GF-D8 (cell line): ENCODE measurements at places on chromosomes 12 and 14.

DNA sequence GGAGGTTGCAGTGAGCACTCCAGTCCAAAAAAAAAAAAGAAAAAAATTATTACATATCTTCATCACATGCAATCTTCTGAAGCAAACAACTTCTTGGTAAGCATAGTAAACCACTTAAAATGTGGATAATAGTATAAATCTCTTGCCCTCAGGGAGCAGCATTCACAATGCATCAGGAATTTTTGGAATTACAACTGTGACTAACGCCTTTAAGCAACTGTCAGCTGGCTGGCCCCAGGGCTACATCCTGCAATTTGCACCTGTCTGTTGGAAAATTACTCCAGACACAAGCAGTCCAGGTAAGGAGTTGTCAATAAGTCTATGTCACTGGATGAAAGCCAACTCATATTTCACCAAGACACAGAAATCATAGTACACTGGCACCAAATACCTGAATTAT lies 5.5 kb upstream of the SLC7A7 start:
- no peak for DNase-seq

DNA sequence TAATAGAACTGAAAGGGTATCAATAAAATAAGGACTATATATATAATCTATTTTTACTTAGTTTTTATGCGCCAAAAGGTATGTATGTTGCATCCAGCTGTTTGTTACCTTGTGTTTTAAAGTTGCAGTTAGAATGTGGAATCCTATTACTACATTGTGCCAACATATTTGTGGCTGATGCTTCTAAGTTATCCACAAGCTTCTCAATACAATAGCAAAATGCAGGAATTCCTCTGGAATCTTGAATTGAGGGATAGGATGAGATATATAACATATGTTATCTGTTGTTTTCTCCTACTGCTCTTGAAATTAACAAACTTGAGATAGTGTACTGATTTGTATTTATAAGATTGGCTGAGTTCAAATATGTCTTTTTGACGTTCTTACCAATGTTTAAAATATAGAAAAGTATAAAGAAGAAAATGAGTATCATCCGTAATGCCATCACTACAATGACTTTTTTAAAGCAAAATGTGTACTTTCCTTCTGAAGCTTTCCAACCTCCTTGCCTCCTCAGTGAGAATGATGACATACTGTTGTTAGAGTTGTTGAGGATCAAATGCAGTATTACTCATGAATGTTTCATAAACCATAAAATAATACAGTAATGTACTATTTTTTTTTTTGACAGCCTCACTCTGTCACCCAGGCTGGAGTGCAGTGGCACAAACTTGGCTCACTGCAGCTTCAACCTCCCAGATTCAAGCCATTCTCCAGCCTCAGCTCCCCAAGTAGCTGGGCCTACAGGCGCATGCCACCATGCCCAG lies 6.6 kb downstream of the RAP1B start:
- no peak for DNase-seq

GRCh38 chr12:130115646-130116045 lies 46.6 kb upstream of the FZD10 start:
- DNase-seq = no peak

DNA sequence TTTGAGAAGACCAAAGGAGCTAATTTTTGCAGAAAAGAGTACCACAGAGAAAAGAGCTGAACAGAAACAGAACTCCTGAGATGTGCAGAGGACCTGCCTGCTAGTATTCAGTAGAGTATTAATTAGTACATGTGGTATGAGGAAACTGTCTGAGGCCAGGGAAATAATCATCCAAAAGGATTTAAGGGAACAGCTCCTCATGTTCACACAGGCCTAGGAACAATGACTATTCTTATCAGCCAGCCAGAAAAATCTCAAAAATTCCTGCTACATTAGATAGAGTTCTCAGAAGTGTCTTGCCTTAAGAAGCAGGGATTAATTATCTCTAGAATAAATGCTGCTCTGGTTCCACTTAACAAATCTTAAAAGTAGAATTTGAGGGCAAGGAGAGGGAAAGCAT lies 36.4 kb downstream of the PKP2 start:
- DNase-seq = no peak

- no peak for DNase-seq
Observed at GRCh38 chr12:119181202-119181601, 2.5 kb downstream of the HSPB8 start.

DNA sequence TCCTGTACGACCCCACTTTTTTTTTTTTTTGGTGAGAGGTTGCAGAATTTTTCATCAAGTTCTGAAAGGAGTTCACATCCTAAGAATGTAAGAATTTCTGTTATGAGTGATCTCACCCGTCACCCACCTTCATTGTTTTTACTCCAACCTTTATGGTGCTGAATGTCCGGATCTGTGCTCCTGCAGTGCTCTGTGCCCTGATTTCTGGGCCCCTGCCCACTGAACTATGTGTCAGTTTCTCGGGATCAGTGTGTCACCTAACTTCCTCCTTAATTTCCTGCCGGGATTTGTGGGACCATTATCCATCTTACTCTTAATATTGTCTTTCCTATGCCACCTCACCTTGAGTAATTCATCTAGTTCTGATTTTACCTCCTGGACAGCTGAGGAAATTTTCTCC lies 11.6 kb downstream of the RASSF8 start:
- DNase-seq = no peak

GRCh38 chr14:75711105-75711795 lies 50.2 kb downstream of the TTLL5 start:
- no peak for DNase-seq

DNA sequence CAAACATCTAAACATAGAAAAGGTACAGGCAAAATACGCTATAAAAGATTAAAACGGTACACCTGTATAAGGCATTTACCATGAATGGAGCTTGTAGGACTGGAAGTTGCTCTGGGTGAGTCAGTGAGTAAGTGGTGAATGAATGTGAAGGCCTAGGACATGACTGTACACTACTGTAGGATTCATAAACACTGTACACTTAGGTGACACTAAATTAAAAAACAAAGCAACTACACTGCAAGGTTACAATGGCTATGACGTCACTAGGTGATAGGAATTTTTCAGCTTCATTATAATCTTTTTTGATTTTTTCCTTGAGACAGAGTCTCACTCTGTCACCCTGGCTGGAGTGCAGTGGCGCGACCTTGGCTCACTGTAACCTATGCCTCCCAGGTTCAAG lies 269.2 kb downstream of the KSR2 start:
- DNase-seq = no peak

- DNase-seq = no peak
Observed at GRCh38 chr12:85527192-85527591, 247.2 kb downstream of the ALX1 start.

DNA sequence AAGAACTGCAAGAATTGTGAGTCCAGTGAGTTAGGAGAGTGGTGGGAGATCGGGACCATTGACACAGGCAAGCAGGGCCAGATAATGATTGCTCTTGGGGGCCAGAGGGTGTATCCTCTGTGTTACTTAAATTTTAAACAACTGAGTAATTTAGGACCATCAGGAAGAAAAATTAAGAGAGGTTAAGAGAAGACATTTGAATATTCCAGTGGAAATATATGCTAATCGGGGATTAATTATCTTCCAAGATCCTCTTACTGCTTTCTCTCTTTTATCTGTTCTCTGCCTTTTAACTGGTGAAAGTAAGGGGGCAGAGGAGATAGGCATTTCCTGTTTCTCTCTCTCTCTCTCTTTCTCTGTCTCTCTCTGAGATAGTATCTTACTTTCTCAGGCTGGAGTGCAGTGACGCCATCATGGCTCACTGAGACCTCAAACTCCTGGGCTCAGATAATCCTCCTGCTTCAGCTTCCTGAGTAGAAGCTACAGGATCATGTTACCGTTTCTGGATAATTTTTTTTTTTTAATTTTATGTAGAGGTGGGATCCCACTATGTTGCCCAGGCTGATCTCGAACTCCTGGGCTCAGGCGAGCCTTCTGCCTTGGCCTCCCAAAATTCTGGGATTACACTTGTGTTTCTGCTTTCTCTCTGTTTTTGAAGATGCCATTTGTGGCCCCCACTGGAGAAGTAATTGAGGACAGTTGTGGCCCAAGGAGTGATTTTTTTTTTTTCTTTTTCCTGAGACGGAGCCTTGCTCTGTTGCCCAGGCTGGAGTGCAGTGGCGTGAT lies 85.1 kb downstream of the DIP2B start:
- peak; percentile 64 for DNase-seq

DNA sequence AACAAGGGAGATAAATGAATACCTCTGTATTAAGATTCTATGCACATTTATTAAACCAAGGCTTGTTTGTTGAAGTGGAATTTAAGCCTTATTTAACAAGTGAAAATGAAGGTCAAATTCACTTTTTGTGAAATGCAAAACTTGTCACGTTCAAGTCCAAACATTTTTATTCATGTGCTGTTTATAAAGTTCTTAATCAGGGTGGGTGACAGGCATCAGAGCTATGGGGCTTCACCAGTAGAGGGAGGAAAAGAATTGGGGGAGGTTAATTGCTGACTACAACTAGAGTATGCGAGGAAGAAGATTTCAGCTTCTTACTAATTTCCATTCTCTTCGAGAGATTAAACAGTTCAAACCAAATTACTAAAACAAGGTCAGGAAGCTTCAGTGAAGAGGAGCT lies 9.7 kb downstream of the MOK start:
- DNase-seq = no peak

DNA sequence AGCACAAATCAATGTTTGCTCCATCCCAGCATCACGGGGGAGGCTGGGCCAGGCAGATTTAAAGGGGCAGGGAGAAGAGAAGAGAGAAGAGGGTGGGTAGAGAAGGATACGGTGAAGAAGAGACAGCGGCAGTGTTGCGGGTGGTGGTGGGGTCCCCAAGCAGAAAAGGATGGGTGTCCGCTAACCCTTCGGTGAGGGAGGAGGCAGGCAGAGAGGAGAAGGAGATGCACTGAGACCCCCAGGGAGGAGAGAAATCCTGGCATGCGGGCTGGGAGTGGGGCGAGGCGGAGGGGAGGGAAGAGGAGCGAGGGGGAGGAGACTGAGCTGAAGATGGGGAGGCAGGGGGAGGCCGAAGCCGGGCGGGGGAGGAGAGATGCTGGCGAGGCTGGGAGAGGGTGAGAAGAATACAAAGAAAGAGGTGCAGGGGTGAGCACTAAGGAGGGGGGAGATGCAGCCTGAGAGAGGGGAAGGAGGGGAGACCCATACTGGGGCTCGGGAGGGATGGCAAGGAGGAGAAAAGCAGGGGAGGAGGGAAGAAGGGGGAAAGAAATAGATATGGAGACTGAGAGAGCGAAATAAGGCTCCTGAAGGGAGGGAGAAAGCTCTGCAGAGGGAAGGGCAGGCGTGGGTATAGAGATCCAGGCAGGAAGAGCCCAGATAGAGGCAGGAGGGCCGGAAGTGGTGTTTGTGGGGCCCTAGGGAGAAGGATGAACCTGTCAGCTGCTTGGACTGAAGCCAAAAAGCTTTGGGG lies at the start of gene JPH4:
Gene JPH4, minus strand, starts transcription at position 231 of the 751 bp plus-strand sequence. CDS start 1,337 bp downstream, outside the sequence.
- DNase-seq = no peak

DNA sequence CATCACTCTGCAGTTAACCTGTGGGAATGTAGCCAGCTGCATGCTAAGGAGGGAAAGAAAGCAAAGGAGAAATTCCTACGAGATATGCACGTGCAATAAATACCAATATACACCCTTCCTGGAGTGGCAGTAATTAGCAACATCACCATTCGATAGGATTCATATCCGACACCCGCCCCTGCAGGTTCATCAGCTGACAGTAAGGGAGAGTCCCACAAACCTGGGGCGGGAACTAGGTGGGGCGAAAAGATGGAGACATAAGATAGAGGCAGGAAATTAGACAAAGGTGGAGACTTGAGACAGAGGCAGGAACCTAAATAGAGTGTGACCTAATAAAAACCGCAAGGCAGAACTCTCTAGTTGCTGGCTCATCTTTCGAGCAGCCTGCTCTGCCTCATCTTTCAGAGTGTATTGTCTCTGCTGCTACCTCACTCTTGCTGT lies 51.6 kb downstream of the PLEKHG3 start:
- no peak for DNase-seq

DNA sequence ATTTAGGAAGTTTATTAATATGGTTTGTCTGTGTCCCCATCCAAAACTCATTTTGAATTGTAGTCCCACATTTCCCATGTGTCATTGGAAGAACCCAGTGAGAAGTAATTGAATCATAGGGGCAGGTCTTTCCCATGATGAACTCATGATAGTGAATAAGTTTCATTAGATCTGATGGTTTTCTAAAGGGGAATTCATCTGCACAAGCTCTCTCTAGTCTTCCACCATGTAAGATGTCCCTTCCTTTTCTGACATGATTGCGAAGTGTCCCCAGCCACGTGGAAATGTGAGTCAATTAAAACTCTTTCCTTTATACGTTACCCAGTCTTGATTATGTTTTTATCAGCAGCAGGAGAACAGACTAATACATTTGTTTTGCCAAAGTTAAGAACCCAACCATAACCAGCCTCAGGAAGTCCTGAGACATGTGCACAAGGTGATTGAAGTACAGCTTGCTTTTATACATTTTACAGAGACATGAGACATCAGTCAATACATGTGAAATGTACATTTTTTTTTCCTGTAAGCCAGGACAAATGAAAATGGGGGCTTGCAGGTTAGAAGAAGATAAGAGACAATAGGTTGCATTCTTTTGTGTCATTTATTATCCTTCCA lies 1136.7 kb downstream of the TMEM121 start:
- no peak for DNase-seq

DNA sequence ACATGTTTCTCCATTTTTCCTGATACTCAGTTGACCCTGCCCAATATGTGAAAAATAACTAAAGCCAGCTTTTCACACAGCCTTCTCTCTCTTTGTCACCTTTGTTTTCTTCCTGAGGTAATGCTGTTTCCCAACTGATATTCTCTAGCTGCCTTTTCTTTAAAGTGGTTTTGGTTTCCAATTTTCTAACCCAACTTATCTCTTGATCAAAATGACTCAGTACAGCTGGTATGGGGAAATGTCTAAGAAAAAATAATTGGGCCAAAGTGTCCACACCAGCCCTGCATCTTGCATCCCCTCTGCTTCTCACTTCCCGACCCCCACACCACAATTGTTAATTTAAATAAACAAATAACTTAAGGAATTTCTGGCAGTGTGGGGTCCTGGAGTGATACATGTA lies 193.8 kb downstream of the SYT1 start:
- DNase-seq = no peak

DNA sequence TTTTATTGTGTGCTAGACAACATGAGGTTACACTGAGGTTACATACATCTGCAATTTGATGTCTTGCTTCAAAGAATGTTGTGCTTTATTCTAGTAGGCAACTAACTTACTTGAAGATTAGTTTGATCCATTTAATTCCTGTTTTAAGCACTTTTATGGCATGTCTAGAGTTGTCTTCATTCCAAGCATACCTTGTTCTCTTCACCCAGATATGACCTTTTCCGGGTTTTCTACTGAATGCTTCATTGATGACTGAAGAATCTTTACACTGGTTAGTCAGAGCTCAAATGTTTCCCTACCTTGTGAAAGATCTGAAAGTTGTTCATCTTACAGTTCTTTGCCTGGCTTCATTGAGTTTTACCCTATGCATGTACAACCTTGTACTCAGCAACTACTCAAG lies 274.0 kb upstream of the KITLG start:
- DNase-seq = no peak

- no peak for DNase-seq
Observed at GRCh38 chr14:48398675-48399282, 723.4 kb upstream of the MDGA2 start.

DNA sequence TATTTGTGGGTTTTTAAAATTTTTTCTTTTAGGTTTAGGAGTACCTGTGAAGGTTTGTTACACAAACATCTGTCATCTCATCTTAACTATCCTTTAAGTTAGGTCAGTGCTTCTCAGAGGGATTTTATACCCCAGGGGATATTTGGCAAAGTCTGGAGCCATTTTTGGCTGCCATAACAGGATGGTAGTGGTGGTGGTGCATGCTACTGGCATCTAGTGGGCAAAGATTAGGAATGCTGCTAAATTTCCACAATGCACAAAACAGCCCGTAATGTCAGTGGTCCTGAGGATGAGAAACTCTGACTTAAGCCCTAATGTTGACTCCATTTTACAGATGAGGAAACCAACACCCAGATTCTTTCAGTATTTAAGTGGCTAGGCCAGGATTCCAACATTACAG lies 85.2 kb upstream of the MYF6 start:
- DNase-seq = no peak
